Hepatocyte (in vitro differentiated cells): ENCODE measurements at places on chromosomes 11 and 22. TPM values are rescaled to one million over a fixed set of nuclear protein-coding genes. Genes with fewer than 3 reads are reported as not detected.

Gene KRTAP5-1
- not detected in 2 replicates for total RNA-seq

Gene TMEM45B
- 114 and 129 TPM in 2 replicates for total RNA-seq

- no peak for DNase-seq
These were observed 3.4 kb downstream of the PAK1 start for GRCh38 chr11:77470504-77470903.

DNA sequence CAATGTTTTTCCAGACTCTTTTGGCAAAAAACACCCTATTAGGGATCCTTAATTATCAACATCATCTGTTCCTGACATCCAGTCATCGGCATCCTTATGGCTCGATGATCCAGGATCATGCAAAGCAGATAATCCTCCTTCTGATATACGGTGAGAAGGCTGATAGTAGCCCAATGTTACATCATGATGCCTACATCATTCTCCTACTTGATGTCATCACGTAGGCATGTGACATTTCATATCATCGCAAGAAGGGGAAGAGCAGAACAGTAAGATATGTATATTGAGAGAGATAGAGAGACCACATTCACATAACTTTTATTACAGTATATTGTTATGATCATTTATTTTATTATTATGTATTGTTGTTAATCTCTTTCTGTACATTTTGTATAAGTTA is 168.6 kb downstream of the ADAMTS15 start:
- no peak for DNase-seq

DNA sequence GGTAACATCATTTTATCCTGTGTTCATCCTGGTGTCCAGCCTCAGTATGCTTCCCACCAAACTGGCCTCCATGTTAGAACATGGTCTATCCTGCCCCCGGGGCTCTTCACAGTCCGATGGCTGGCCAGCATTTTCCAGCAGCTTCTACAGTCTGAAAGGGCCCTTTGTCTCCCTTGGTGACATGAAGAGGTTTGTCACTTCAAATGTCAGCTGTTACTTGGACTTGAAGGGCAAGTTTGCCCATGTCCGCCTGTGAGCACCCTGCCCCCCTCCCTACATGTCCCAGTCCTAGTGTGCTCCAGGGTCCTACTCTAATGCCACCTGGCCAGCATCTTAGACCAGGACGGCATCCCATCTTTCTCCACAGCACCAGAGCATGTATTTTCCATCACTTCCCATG is 24.7 kb downstream of the PATZ1 start:
- no peak for DNase-seq

GRCh38 chr11:128956401-128957201 is 13.9 kb upstream of the TP53AIP1 start:
- DNase-seq, result peak; percentile 84

Gene PVALB
- not detected in 2 replicates for total RNA-seq

GRCh38 chr11:24132471-24132870 is 364.4 kb upstream of the LUZP2 start:
- no peak for DNase-seq

- peak; percentile 27 for DNase-seq
These were observed at the start of gene ASCL2 for GRCh38 chr11:2270322-2271076. Gene ASCL2 (minus strand): TSS chr11:2270588. CDS start chr11:2270332, 256 bp downstream.

Gene GLYAT
- 0.77 and 3.1 TPM in 2 replicates for total RNA-seq

DNA sequence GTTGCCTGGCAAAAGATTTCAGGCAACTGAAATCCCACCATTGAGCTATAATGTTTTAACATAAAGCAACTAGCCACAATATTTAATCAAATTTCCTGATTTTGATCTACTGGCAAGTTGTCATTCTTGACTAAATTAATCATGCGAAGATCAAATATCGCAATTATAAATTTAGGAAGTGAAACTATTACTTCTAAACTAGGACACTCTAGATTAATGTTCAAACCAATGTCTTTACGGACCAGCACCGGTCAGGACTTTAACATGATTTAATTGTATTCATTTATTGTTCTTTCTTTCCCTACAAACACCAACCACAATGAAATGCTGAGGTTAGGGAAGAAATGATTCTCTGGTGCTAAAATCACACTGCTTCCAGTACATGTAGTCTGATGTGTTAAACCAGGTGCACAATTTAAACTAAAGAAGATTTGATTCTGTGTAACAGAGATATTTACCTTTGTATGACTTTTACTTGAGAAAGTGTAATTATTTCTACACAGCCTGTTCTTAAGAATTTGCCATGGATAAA is 14.9 kb downstream of the GAS2 start:
- no peak for DNase-seq

- DNase-seq, result no peak
These were observed 30.7 kb downstream of the SVIP start for GRCh38 chr11:22798901-22799300.

Gene CASP5
- total RNA-seq, result 2.9 and 6.9 TPM in 2 replicates

Gene SYT13
- total RNA-seq, result 10.4 and 11.5 TPM in 2 replicates

GRCh38 chr11:43119275-43119970 is 192.4 kb upstream of the API5 start:
- no peak for DNase-seq

DNA sequence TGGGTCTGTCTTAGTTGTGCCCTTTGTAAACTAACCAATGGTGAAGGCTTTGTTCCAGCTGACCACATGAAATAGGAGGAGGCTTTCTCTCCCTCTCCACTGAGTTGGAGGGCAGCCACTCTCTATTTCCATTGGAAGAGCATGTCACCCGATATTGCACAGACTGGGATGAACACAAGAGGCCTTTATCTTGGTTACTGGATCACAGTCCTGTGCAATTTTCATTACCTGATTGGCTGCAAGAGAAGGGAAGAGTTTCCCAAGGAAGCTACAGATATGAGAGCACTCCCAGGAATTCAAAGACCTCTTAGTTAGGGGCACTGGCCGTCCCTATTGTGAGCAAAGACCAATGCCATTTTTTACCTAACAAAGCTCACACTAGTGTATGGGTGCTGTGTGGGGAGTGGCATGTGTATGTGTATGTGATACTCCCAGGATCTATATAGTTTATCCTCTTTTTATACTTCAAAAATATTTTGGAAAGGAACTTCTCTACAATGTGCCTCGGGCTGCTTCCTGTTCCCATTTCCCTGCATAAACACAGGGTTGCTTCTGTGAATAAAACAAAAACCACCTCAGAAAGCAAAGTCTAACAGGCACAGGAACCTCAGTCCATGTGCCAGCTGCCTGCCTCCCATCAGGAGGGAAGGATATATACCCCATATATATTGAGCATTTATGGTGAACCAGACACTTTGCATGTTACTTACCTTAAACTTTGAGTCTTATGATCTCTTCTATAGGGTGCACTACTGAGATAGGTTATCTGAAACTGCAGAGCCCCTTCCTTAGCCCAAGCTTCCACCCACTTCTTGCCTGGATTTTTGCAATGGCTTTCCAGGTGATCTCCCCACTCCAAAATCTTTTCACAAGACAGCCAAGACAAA is 126.5 kb downstream of the RASSF10 start:
- DNase-seq, result no peak

GRCh38 chr11:71976551-71976950 is 22.2 kb upstream of the IL18BP start:
- no peak for DNase-seq

DNA sequence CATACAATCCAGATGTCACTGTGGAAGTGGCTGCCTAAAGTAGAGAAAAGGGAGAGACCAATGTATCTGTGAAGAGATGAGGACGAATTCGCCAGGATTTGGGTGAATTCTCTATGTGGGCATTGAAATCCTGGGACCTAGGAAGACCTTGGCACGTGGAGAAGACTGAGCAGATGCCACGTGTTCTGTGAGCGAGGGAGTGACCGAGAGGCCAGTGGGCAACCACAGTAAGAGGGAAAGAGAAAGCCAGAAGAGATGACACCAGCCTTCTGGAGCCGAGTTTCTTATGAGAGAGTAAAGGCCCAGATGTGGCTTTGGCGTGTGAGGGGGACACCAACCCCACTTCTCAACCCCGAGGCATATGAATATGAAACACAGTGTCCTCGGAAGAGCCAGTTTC is 228.1 kb downstream of the BUD13 start:
- DNase-seq, result no peak

DNA sequence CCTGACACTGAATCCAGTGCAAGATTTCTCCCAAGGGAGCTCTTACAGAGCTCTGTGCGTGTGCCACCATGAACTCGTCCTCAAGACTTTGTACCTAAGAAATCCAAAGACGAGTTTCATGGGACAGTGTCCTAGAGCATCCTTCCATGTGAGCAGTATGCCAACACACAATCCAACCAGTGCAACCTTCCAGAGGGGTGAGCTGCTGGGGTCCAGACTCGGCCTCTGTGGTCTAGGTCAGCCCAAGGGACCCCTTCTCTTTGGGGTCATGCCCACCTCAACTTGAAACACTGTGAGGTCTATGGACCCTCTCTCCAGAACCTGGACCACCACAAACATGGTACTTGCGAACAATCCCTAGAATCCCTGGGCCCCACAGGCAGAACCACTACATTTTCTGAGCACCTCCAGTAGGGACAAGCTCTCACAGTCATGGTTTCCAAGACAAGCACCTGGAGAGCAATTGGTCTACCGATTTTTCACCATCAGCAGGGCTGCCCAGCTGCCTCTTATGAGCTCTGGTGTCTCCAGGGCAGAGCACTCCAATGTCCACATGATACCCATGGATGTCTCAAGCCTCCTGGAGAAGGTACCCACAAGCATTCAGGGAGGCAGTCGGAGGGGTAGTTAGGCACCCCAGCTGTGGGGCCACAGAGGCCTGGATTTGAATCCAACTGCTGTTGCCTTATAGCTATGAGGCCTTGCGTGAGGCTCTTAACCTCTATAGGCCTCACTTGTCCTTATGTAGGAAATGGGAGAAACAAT is 7.7 kb downstream of the CHST1 start:
- DNase-seq, result no peak

Gene PRRG4
- 9.2 and 12.1 TPM in 2 replicates for total RNA-seq

DNA sequence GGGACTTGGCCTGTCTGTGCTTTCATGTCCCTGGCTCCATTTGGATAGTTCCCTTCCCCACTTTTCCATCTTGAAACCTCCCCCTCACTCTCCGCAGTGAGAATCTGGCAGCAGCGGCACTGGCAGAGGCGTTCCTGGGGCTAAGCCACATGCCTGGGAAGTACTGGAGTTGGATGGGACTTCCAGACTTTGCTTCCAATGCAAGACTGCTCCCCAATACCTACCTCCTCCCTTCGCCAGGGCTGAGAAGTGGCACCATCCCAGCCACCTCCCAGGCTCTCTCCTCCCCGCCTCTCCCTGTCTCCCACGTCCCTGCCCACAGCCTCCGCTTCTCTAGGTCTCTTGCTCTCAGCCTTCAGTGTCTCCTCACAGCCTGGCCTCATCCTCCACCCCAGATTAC is 16.6 kb downstream of the TST start:
- no peak for DNase-seq

GRCh38 chr11:16925561-16926065 is 88.6 kb downstream of the PLEKHA7 start:
- DNase-seq, result peak; percentile 80

GRCh38 chr22:31393893-31394292 is 5.5 kb upstream of the DRG1 start:
- DNase-seq, result no peak

DNA sequence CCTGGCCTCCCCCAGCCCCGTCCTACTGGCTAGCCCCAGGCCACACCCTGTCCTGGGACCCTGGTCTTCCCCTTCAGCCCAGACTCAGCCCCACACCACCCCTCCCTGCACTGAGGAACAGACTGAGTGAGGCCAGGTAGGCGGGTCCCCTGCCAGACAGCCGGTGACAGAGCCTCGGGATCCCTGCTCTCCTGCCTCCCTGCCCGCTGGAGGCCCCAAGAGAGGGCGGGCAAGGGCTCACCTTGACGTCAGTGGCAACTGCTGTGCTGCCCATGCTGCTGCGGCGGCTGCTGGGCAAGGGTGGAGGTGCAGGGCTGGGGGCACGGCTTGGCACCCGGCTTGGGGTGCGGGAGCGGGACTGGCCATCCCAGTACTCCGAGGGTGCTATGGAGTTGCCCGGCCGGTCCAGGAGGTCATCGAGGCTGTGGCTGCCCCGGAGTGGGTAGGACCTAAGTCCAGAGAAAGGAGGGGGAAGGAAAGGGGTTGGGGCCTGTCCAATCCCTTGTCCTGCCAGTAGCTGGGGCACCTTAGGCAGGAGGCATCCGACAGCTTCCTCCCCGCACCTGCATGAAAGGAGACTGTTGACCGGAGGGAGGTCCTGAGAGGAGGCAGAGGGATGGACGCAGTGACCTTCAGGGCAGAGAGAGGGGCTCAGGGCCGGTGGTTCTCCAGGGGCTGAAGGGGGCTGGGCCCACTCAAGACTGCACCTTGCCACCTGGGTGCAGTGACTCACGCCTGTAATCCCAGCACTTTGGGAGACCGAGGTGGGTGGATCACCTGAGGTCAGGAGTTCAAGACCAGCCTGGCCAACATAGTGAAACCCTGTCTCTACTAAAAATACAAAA is 2.2 kb upstream of the SLC16A8 start:
- DNase-seq, result no peak

DNA sequence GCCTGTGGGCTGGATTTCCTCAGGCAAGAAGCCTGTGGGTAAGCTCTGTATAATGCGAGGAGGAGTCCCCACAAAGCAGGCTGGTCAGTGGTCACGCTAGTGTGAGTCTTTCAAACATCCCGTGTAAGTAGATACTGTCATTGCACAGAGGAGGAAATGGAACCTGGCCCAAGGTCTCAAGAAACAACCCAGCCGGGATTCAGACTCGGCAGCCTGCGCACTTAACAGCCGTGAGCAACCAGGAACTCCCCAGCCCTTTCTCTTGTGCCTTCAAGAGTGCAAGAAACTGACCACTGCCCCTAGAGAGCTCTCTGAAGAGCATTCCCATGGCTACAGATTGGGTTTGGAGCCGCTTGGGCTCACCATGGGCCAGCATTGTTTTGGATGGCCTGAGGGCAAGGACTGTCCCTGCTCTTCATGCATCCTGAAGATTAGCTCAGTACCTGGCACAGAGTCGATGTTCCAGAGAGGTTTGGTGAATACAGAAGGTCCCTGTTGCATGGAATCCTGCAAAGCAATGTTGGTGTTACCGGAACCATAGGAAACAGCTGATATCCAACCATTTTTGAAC is 6.0 kb downstream of the MPST start:
- DNase-seq, result no peak

Gene ARHGAP42
- 26.5 and 36.0 TPM in 2 replicates for total RNA-seq

GRCh38 chr11:1047595-1048156 is 11.2 kb upstream of the MUC6 start:
- DNase-seq, result no peak

Gene LRRC4C
- 2.4 and 3.1 TPM in 2 replicates for total RNA-seq

Gene APOL5
- not detected in 2 replicates for total RNA-seq

Gene GTPBP1
- 26.0 and 36.8 TPM in 2 replicates for total RNA-seq

Gene ELMOD1
- total RNA-seq, result 3.1 and 3.8 TPM in 2 replicates

GRCh38 chr11:9972989-9973388 is 309.1 kb downstream of the SWAP70 start:
- peak; percentile 61 for DNase-seq

DNA sequence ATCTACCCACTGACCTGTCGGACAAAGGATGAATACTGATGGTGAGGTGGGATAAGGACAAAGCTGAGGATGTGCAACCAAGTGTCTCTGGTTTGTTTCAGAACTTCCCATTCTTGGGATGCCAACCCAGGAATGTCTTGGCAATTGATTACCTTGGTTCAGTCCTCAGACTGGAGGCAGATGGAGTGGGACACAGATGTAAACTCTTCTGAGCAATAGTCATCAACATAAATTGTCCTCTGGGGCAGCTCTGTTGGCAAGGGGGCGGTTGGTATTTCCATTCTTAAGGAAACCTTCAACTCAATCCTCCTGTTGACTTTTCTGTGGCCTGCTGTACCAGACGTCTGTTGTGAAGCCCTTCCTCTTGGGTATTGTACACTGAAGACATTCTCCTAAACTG is 6.8 kb downstream of the ABTB2 start:
- DNase-seq, result no peak
